ENCODE measurements at places on chromosomes 3 and 15. TPM values are rescaled to one million over a fixed set of nuclear protein-coding genes. Genes with fewer than 3 reads are reported as not detected.

DNA sequence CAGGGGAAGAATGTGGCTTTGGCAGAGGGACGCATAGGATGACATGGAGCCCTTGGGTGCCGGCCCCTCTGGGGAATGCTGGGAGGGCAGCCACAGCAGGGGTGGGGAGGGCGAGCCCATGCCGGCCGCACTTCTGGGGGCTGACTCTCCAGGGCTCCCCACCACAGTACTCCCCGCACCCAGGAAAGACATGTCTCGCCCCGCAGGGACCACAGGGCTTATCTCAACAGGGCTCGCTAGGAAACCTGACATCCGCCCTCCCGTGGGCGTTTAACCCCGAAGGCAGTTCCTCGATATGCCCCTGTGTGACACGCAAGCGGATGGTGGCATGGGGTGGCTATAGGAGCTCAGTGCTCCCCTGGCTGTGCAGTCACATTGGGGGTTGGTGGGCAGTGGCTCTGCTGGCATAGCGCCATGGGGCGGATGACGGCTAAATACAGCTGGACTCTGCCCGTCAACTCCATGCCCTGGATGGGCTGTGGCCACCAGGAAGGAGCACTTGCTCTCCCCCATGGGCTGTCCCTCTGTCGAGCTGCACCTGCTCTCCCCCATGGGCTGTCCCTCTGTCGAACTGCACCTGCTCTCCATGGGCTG, 141.4 kb downstream of the ADAMTS17 start:
- no peaks in the 10 kb centered on the region for H3K36me3 ChIP-seq
- H3K4me1 ChIP-seq: no peaks in the 10 kb centered on the region
- H3K27ac ChIP-seq: no peak overlapping the region
- DNase-seq: no peak

DNA sequence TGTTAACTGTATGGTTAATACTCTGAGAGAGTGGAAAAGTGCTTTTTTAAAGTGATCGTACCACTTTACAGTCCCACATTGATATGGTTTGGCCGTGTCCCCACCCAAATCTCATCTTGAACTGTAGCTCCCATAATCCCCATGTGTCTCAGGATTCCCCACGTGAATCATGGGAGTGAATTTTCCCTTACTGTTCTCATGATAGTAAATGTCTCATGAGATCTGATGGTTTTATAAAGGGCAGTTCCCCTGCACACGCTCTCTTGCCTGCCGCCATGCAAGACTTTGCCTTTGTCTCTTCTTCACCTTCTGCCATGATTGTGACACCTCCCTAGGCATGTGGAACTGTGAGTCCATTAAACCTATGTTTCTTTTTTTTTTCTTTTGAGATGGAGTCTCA, 109.2 kb downstream of the TCF12 start:
- H3K27ac ChIP-seq: no peak overlapping the region
- peaks cover 25% of the 10 kb centered on the region for H3K4me1 ChIP-seq
- H3K36me3 ChIP-seq: no peaks in the 10 kb centered on the region
- no peak overlapping the region for H3K4me3 ChIP-seq
- DNase-seq: no peak

GRCh38 chr3:156637480-156638022, 36.8 kb upstream of the TIPARP start:
- no peaks in the 10 kb centered on the region for H3K36me3 ChIP-seq
- H3K27ac ChIP-seq: no peak overlapping the region
- DNase-seq: no peak

DNA sequence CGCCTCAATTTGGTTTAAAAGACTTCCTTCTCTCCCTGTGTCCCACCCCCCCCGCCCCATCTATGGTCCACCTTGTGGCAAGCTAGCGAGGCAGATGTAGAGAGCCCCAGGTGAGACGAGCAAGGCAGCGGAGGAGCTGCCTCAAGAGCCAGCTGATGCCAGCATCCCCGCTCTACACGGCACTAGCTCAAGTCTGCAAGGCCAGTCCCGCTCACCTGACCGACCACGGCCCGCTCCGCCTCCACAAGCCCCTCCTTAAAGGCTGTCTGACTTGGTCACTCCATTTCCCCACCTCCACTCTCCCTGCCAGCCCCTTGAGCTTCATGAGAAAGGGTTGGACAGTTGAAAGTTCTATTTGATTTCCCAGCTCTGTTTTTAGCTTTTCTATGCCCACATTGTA, 56.2 kb upstream of the IGF1R start:
- no peak for DNase-seq
- no peaks in the 10 kb centered on the region for H3K4me1 ChIP-seq
- no peaks in the 10 kb centered on the region for H3K27me3 ChIP-seq
- H3K27ac ChIP-seq: no peak overlapping the region
- no peaks in the 10 kb centered on the region for H3K36me3 ChIP-seq
- no peak overlapping the region for H3K4me3 ChIP-seq

DNA sequence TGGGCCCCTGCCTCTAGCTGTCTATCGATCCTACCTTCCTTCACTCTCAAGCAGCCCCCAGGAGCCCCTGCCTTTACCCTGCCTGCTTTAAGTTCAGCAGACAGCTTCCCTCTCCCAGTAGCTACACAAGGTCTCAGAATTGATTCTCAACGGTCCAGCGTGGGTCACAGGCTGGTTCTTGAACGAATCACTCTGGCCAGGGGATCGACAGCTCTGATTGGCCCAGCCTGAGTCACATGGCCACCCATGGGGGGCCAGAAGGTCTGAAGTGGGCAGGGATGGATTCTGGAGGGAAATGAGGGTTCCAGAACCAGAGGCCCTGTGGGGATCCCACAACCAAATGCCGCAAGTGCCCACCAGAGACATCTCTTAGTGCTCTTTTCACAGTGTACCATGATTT, 23.7 kb upstream of the CCDC174 start:
- H3K4me3 ChIP-seq: no peak overlapping the region
- H3K36me3 ChIP-seq: no peaks in the 10 kb centered on the region
- no peaks in the 10 kb centered on the region for H3K4me1 ChIP-seq
- H3K27me3 ChIP-seq: no peaks in the 10 kb centered on the region
- H3K27ac ChIP-seq: no peak overlapping the region
- no peak for DNase-seq

DNA sequence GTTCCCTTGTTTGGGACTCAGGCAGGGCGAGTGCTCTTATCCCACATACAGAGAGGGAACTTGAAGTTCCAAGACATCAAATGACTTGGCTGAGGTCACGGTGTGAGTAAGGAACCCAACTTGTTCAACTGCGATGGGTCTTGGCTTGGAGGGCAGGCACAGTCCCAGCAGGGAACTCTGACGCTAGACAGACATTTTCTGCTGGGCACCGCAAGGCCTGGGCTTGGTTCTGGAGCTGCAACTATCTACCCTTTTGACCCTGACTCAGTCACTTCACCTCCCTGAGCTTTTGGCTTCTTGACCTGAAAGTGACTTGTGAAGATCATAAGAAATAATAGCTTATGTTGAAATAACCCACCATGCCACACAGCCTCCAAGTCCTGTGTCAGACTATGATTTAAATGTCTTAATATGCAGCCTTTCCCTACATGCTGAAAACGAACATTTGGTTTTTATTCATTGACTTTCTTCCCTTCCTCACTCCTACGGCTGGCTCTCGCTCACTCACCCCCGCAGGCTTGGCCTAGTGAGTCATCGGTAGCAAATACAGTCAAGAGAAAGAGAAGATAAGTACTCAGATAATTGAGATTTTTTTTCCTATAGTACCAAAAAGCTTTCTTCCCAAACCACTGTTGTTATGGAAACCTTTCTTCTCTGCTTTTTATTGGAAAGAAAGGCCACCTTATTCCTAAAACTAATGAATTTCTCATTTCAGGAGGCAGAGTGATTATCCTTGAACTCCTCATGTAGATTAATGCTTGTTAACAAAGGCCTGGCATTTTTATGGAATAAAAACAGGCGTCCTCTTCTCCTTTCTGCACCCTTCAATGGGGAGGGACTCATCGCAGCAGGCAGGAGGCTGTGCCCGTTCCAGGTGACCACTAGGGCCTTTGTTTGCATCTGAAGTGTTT, 178.4 kb downstream of the ATP10A start:
- H3K27me3 ChIP-seq: peaks cover 6% of the 10 kb centered on the region
- no peak overlapping the region for H3K27ac ChIP-seq
- H3K4me3 ChIP-seq: no peak overlapping the region
- H3K4me1 ChIP-seq: no peaks in the 10 kb centered on the region
- H3K36me3 ChIP-seq: no peaks in the 10 kb centered on the region
- no peak for DNase-seq

- H3K36me3 ChIP-seq: no peaks in the 10 kb centered on the region
- H3K27me3 ChIP-seq: no peaks in the 10 kb centered on the region
- H3K4me1 ChIP-seq: no peaks in the 10 kb centered on the region
- H3K27ac ChIP-seq: no peak overlapping the region
Measured at GRCh38 chr3:153679714-153680113, 441.5 kb upstream of the ARHGEF26 start.

DNA sequence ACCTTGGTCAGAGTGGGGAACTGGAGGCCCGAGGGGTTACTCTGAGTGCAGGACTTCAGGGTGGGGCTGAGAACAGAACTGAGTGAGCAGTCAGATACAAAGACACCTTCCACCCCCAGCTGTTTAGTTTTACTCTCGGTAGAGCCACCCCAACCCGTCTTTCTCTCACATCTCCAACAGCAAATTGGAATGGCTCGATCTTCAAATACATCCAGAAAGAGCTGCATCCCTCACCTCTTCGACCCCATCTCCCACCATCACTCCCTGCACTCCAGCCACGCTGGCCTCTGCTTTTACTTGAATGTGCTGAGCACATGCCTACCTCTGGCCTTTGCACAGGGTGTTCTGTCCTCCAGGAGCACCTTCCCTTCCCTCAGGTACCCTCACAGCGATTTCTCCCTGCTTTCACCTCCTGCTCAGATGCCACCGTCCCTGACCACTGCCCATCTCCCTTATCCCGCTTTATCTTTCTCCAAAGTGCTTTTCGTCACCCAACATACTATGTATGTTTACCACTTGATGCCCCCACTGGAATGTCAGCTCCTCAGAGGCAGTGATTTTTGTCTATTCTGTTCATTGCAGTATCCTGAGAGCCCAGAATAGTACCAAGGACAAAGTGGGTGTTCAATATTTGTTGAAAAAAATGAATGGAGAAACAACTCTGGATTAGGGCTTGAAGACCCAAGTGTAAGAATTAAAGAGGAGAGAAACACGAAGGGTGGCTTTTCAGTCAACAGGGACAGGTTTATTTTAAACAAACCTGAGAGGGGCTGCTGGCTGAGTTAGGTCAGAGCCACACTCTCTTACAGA, 4.4 kb downstream of the CHCHD4 start:
- no peak overlapping the region for H3K4me3 ChIP-seq
- no peaks in the 10 kb centered on the region for H3K4me1 ChIP-seq
- H3K36me3 ChIP-seq: peaks cover 5% of the 10 kb centered on the region
- H3K27ac ChIP-seq: no peak overlapping the region
- no peak for DNase-seq
- H3K27me3 ChIP-seq: no peaks in the 10 kb centered on the region

- H3K27ac ChIP-seq: no peak overlapping the region
- no peak overlapping the region for H3K4me3 ChIP-seq
- no peaks in the 10 kb centered on the region for H3K27me3 ChIP-seq
Measured at GRCh38 chr15:39376371-39376909, 204.4 kb upstream of the THBS1 start.

DNA sequence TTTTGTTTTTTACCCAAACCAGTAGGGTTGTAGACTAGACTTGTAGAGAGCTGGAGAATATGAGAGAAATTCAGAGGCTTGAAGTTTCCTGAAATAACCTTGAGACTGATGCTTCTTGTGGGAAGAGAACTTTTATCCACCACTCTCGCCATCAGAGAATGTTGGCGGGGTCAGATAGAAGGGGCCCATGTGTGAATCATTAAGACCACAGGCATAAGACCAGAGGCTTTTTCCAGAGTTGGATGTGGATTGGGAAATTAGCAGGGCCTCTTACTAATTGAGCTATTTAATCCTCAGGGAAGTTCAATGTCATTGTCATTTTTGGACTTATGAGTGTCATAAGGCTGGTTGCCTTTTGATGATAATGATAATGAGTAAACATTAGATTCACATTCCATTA, 246.9 kb upstream of the THRB start:
- no peak overlapping the region for H3K27ac ChIP-seq
- H3K27me3 ChIP-seq: no peaks in the 10 kb centered on the region
- no peaks in the 10 kb centered on the region for H3K36me3 ChIP-seq
- H3K4me3 ChIP-seq: no peak overlapping the region
- DNase-seq: no peak

GRCh38 chr3:122586098-122586497, 8.6 kb downstream of the PARP15 start:
- DNase-seq: no peak
- no peaks in the 10 kb centered on the region for H3K27me3 ChIP-seq
- H3K4me1 ChIP-seq: no peaks in the 10 kb centered on the region
- no peaks in the 10 kb centered on the region for H3K36me3 ChIP-seq
- no peak overlapping the region for H3K4me3 ChIP-seq

GRCh38 chr15:69272139-69272538, 26.6 kb upstream of the PAQR5 start:
- no peak for DNase-seq
- no peaks in the 10 kb centered on the region for H3K27me3 ChIP-seq
- no peak overlapping the region for H3K4me3 ChIP-seq

GRCh38 chr3:179196098-179196497, 47.9 kb downstream of the PIK3CA start:
- peaks cover 19% of the 10 kb centered on the region for H3K4me1 ChIP-seq
- H3K27me3 ChIP-seq: no peaks in the 10 kb centered on the region
- no peak overlapping the region for H3K4me3 ChIP-seq
- DNase-seq: peak; percentile 60
- H3K27ac ChIP-seq: peak overlapping the region; percentile 90
- no peaks in the 10 kb centered on the region for H3K36me3 ChIP-seq

DNA sequence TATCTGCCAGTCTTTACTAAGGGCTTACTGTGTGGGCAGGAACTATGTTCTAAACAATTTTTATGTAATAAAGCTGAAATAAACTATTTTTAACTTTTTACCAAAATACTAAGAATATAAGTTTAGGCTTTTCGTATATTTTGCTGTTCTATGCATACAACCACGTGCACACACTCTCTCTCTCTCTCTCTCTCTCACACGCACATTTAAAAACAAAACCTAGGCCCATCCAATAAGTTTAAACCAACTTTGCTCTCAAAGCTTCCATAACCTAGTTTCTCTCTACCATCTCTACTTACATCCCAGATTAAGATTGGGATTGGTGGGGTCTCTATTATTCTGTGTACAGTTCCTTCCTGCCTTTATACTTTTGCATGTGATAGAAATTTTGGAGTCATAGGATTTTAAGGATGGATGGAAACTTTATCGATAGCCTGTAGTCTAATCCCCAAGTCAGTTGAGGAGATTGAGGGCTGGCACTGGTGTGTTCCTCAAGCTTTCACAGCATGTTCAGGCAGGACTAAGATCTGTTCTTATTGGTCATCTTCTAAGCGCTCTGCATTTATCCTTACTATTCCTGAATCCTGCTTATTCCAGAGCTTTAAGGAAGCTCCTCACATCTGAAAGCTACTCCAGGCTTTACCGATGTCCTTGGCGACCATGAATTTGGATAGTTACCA, 1.8 kb downstream of the GPR171 start:
- no peaks in the 10 kb centered on the region for H3K36me3 ChIP-seq
- DNase-seq: no peak
- H3K27me3 ChIP-seq: no peaks in the 10 kb centered on the region
- H3K27ac ChIP-seq: no peak overlapping the region
- peaks cover 7% of the 10 kb centered on the region for H3K4me1 ChIP-seq

GRCh38 chr3:30597131-30597768, 9.2 kb upstream of the TGFBR2 start:
- H3K4me3 ChIP-seq: no peak overlapping the region
- H3K4me1 ChIP-seq: no peaks in the 10 kb centered on the region
- no peaks in the 10 kb centered on the region for H3K27me3 ChIP-seq
- DNase-seq: no peak

The DLL4 gene
- total RNA-seq: 0.11 TPM

The NTRK3 gene
- 4.4 TPM for total RNA-seq

The BUB1B gene
- 157 TPM for total RNA-seq

The ACKR2 gene
- total RNA-seq: 0.15 TPM

The CSNK1G1 gene
- 18.0 TPM for total RNA-seq

The THPO gene
- total RNA-seq: 3.0 TPM

The CTXND1 gene
- 0.07 TPM for total RNA-seq

The SLC28A2 gene
- not detected for total RNA-seq

The PROK2 gene
- not detected for total RNA-seq

The CHL1 gene
- total RNA-seq: not detected

All from cardiac muscle cell (in vitro differentiated cells and primary cell).